ENCODE measurements at places on chromosomes 7 and 10.

DNA sequence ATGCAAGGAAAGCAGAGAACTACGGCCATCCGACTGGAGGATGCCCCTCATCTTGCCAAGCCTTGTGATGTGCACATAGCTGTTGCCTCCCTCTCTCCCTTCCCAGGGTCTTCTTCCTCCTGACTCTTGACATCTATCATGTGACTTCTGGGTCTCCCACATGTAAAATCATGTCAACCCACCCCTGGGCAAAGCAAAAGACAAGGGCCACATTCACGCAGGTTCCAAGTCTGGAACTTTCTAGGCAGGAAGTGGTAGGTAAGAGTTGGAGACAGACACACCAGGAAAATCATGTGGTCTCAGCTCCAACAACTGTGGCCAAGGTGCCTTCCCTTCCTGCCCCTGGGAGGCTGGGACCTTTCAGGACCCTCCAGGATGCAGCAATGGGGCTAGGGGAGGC lies 187.3 kb downstream of the CXCL12 start:
- no peak for DNase-seq

- DNase-seq = no peak
Measured at GRCh38 chr7:151451626-151452571, 12.0 kb upstream of the CRYGN start.

DNA sequence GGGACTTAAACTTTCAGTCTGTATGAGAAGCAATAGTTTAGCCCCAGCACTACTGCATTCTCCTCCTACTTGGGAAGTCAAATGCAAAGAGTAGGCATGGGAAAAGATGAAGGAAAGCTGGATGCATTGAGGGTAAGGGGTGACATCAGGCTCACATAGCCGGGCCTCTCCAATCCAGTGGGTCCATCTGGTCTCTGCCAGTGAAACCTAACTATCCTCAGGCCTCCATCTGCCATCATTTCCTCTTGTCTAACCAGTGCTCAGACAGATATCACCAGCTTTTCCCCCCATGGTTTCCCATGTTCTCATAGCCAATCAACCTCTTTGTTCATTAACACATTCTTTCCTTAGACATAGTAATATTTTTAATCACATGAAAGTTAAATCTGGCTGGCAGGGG lies 118.3 kb downstream of the DGKI start:
- no peak for DNase-seq

GRCh38 chr10:31278279-31278941 lies 40.6 kb upstream of the ZEB1 start:
- no peak for DNase-seq

DNA sequence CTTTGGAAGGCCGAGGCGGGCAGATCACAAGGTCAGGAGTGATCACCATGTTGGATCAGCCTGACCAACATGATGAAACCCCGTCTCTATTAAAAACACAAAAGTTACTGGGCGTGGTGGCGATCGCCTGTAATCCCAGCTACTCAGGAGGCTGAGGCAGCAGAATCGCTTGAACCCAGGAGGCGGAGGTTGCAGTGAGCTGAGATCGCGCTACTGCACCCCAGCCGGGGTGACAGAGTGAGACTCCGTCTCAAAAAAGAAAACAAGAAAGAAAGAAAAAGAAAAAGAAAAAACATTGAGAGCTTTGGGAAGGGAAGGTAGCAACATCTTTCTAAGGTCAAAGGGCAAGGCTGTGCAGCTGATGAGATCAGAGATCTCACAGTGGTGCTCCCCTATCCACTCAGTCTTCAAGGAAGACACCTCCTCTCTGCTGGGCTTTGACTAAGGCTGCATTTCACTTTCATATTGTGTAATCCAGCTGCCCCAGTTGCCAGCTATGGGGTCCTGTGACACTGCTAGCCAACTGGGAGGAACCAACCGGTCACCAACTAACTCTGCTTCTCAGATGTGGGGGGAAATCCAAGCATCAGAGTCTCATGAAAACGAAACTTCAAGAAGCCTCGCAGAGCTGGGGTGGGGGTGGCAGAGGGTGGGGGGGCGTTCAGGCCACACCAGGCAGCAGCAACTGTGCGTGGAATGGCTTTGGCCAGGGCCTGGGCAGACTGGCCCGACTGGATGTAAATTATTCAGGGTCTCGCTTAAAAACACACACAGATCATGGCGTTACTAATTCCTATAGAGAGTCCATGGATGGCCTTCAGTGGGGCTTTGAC lies 1.5 kb downstream of the IL15RA start:
- DNase-seq = no peak

DNA sequence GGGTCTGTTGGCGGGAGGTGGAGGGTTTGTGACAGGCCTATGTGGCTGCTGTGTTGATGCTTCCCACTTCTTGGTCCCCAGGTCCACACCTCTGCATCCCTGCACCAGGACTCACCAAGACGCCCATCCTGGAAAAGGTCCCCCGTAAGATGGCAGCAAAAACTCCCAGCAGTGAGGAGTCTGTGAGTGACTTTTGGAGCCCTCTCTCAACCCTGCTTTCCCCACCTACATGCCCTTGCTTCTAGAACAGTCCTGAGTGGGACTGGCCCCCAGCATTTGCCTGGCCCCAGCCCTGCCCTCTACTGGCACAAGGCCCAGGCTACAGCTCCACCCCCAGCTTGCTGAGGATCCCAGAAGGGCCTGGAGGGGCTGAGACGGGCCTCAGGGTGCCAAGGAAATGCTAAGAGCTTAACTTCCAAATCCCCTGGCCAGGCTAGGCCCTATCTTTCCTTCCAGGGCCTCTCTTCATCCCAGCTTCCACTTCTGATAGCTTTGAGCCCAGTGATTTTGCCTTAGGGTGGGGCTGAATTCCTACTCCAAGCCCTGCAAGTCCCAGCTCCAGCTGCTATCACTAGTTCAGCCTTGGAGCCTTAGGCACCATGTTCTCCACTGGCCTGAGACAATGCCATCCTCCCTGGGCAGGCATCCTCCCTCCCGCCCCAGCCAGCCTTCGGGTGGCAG lies 2.7 kb downstream of the CHAT start:
- DNase-seq = no peak

- DNase-seq = no peak
Measured at GRCh38 chr7:99514050-99514449, 9.6 kb downstream of the ZKSCAN5 start.

DNA sequence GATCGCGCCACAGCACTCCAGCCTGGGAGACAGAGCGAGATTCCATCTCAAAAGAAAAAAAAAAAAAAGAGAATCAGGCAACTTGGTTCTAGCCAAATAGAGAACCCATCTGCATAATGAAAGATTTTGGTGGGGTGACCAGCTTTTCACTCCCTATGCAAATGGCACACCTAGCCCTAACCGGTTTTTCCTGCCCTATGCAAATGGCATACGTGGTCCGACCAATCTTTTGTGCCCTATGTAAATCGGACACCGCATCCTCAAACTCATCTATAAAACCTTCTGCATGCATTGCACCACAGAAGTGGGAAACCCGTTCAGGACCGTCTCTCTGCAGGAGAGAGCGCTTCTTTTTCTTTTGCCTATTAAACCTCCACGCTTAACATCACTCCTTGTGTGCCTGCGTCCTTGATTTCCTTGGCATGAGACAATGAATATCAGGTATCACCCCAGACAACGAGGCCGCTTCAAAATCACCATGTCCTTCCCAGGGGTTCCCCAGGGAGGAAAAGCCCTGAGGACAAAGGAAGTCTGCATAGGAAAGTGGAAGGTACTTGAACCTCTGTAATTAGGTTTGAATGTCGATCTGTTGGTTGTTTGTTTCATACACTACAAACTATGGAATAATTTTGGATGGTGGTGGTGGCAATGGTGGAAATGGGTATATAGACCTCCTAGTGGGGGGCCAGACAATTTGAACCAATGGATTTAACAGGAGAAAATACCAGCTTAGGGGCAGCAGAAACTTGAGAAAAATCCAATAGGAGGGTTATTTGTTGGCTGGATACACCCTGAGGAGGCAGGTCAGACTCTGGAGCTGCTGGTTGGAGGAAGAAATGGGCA lies 396.2 kb downstream of the TYW1 start:
- no peak for DNase-seq

DNA sequence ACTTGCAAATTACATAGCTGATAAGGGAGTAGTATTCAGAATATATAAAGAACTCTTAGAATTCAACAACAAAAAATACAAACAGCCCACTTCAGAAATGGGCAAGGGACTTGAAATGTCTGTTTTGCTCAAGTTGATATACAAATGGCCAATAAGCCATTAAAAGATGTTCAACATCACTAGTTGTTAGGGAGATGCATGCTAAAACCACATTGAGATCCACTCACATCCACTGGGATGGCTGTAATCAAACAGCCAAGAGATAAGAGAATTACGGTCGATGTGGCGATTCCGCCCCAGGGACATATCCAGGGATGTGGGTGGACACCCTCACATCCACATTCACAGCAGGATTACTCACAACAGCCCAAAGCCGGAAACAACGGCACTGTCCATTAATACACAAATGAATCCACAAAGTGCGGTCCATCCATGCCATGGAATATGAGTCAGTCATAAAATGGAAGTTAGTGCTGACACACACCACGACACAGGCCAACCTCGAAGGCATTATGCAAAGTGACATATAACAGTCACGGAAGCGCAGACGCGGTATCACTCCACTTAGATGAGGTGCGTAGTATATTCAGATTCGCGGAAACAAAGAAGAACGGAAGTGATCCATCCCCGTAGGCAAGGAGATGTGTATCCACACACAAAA lies 227.8 kb downstream of the DNAJB6 start:
- no peak for DNase-seq

GRCh38 chr7:35681231-35682029 lies 13.5 kb downstream of the HERPUD2 start:
- no peak for DNase-seq

DNA sequence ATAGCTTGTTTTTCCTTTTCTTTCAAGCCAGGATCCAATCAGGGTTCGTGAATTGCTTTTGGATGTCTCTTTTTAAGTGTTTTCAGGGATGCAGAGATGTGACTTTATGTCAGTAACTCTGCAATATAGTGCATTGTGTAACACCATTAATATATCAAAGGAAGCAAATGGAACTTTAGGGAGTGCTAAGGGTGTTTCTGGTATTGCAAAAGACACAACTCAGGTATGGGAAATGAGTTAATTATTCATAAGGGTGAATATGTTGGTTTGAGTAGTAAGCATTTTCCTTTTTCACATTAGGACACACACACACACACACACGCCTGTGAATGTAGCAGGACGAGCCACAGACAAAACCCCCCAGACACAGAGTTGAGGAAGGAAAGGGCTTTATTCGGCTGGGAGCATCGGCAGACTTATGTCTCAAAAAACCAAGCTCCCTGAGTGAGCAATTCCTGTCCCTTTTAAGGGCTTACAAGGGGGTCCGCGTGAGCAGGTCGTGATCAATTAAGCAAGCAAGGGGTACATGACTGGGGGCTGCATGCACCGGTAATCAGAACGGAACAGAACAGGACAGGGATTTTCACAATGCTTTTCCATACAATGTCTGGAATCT lies 31.8 kb upstream of the GSDME start:
- no peak for DNase-seq

GRCh38 chr7:22154143-22154529 lies 202.8 kb downstream of the RAPGEF5 start:
- DNase-seq = no peak

DNA sequence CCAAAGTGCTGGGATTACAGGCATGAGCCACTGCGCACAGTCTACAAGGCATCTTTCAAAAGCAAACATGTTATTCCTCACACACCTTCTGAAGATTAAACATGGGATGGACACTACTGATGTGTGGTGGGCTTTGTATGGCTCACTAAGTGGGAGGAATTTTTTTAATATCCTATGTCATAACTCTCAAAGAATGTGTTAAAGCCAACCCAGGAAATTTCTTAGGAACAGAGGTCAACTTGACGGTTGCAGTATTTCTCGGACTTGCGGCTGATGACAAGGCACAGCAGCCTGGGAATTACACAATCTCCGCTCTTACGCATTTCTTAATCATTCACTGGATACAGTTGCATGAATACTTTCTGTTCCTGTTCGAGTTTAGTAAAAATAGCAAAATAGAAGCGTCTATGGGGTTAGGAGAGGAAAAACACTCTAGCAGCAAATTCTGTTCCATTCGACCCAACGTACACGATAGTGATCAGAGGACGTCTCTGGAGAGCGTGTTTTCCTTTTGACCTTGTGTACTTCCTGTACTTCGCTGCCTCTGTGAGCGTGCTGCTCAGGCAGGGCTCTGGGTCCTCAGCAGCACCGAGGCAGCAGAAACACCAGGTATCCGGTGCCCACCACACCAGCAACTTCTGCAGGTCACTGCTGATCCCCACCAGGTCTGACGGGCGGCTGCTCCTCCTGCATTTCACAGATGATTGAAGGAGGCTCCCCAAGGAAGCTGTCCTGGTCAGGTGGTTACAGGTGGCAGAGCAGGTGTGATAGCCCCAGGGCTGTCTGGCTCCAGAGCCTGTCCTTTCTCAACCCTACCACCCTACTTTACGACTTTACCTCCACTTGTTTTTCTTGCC lies 26.4 kb upstream of the SRGN start:
- DNase-seq = no peak

DNA sequence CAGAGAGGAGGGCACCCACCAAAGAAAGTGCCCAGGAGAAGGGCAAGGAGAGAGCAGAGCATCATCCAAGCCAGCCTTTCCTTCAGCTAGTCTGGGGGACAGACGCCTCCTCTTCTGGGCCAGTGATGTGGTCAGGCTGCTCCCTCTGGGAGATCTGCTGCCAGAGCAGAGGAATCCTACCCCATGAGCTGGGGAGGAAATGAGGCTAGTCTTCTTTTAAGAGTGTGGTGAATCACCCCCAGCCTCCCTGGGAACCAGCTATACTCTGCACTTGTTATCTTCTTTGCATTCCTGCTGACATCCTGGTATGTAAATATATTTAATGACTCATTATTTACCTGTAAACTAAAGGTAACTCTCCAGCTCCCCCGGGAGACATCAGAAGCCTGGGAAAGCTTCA lies 41.6 kb upstream of the EPHB6 start:
- DNase-seq = no peak

- DNase-seq = peak; percentile 31
Measured at GRCh38 chr7:25098096-25099046, 26.7 kb downstream of the CYCS start.

DNA sequence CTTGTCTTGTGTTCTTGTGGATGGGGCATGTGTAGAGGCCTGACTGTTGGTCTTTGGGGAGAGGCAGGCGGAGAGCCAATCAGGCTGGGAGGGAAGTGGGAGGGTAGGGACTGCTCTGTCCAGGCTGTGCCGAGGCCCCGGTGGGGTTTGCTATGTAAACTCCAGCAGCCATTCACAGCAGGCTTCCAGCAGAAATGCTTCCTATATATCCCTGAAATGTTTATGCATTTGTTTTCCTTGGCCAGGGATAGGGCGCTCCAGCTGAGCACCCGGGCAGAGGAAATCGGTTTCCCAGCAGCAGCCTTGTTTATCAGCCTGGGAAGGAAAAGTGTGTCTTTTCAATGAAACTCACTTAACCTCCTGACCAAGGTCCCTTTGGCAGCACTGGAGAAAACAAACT lies 18.3 kb upstream of the AQP1 start:
- no peak for DNase-seq

Data from NCI-H446 (cell line).